ENCODE measurements at places on chromosomes 1 and 21. TPM values are rescaled to one million over a fixed set of nuclear protein-coding genes. Genes with fewer than 3 reads are reported as not detected.

GRCh38 chr1:183837062-183837461 lies 32.1 kb downstream of the RGL1 start:
- no peak for DNase-seq

Gene GPR61
- not detected for total RNA-seq

Gene GBP4
- total RNA-seq: 36.8 TPM

DNA sequence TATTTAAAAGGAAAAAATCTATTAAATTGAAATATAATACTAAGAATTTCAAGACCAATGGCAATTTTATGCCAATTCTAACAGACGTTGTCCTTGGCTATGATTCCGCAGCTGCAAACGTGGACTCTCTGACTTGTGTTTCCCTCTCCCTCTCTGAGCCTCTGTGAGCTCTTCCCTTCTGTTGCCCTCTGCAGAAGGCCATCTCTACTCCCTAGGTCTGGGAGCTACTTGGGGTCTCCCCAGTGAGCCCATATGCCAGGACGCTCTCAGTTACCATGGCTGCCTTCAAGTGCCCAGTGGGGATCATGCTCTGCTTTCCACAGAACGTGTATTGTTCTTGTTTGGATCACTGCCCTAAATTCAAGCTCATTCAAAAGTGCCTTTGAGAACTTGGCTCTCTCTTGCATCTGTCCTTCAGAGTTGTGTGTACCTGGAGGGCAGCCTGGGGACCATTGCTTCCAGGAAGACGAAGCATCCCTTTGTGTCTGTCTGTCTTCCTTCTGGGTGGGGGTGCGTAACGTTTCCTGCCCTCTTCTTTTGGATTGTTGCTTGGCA lies 97.5 kb upstream of the TSPAN2 start:
- DNase-seq: no peak

DNA sequence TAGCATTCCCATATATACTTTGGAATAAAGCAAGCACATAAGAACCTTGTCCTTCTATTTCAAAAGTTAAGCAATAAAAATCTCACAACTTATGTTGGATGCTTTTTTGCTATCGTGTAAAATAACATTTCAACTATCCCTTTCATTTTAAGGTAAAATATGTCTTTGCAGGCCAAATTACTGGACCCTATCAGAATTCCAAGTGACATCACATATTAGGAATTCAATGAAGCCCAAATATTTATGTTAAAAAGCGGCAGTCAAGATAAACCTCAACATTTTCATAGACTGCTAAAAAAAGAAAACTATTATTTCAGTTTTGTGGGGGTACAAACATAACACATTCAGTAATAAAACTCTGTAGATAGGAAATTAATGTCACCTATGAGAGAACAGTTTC lies 252.0 kb downstream of the KCTD3 start:
- DNase-seq: no peak

- DNase-seq: no peak
Observed at GRCh38 chr1:179939941-179940340, 14.7 kb upstream of the CEP350 start.

Gene SPRR4
- total RNA-seq: not detected

- no peak for DNase-seq
Observed at GRCh38 chr1:17301767-17302166, 6.2 kb upstream of the PADI4 start.

Gene MYOC
- total RNA-seq: not detected

DNA sequence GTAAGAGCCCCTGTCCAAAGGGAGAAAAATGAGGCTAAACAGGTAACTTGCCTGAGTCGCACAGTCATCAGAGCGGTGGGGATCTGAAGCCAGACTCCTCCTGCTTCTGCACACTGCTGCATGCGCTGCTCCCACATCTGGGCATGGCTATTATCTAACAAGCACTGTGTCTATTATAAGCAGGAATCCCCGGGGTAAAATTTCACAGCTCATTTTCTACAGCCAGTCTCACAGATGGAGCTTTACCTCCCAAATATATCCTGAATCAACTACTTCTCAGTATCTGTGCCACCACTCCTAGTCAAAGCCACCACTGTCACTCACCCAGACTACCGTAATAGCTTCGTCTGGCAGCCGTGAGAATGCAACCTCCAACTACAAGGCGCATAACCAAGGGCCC lies 9.8 kb downstream of the MTOR start:
- no peak for DNase-seq

GRCh38 chr21:46553993-46554392 lies 50.9 kb downstream of the S100B start:
- no peak for DNase-seq

Gene NPR1
- 0.07 TPM for total RNA-seq

- no peak for DNase-seq
Observed at GRCh38 chr1:183101841-183102276, 78.6 kb downstream of the LAMC1 start.

DNA sequence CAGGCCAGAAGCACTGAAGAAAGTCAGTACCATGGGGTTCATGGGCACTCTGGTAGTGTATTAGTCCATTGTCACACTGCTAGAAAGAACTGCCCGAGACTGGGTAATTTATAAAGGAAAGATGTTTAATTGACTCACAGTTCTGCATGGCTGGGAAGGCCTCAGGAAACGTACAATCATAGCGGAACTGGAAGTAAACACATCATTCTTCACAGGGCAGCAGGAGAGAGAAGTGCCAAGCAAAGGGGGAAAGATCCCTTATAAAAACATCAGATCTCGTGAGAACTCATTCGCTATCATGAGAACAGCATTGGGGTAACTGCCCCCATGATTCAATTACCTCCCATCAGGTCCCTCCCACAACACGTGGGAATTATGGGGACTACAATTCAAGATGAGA lies 20.2 kb upstream of the ROR1 start:
- no peak for DNase-seq

GRCh38 chr1:204464701-204465100 lies 29.9 kb downstream of the PIK3C2B start:
- DNase-seq: no peak

DNA sequence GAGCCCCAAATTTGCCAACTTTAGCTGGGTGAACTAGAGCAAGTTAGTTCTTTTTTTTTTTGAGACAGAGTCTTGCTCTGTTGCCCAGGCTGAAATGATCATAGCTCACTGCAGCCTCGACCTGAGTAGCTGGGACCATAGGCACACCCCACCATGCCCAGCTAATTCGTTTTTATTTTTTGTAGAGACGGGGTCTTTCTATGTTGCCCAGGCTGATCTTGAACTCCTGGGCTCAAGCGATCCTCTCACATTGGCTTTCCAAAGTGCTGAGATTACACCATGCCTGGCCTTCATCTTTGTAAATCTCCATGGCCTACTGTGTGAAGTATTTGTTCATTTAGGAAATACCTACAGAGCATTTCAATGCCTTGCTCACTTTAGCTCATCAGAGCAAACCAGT lies 105.6 kb upstream of the SLC44A3 start:
- DNase-seq: no peak

Gene NFASC
- total RNA-seq: 0.70 TPM

- no peak for DNase-seq
Observed at GRCh38 chr21:46124926-46125845, 27.3 kb downstream of the COL6A2 start.

Gene MCOLN3
- 1.3 TPM for total RNA-seq

DNA sequence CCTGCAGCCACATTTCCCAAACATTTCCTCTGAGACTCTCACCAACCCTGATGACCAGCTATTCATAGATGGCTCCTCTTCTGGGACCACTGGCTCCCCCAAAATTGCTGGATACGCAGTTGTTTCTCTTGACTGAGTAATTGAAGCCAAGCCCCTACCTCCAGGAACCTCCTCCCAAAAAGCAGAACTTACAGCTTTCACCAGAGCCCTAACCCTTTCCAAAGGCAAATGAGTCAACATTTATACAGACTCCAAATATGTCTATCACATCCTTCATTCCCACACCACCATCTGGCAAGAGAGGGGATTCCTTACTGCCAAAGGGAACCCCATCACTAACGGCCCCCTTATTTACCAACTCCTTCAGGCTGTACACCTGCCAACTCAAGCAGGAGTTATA lies 20.3 kb upstream of the CA6 start:
- no peak for DNase-seq

Gene HPDL
- total RNA-seq: 34.8 TPM

Gene CELA2A
- total RNA-seq: not detected

DNA sequence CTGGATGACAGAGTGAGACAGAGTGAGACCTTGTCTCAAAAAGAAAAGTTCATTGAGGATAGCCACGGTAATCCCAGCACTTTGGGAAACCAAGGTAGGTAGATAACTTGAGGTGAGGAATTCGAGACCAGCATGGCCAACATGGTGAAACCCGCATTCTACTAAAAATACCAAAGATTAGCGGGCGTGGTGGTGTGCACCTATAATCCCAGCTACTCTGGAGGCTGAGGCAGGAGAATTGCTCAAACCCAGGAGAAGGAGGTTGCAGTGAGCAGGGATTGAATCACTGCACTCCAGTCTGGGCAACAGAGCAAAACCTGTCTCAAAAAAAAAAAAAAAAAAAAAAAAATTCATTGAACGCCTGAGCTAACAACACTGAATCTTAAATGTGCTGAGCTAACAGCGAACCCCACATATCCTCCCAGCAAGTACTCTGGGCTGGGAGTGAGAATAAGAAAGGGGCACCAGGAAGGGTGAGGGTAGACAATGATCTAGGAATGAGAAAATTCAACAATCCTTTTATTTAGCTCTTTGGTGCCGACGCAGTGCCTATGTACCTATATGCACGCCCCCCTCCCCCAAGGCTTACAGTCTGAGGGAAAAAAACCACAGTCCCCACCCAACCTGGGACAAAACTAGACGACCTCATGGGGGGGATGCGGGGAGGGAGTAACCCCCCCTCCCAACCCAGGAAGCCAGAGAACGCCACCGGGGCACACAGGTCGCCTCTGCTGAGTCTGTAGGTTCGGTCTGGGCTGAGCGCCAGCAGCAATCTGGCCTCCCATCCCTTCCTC lies 1.4 kb upstream of the CACNA1S start:
- no peak for DNase-seq

Gene CLDN14
- total RNA-seq: not detected

DNA sequence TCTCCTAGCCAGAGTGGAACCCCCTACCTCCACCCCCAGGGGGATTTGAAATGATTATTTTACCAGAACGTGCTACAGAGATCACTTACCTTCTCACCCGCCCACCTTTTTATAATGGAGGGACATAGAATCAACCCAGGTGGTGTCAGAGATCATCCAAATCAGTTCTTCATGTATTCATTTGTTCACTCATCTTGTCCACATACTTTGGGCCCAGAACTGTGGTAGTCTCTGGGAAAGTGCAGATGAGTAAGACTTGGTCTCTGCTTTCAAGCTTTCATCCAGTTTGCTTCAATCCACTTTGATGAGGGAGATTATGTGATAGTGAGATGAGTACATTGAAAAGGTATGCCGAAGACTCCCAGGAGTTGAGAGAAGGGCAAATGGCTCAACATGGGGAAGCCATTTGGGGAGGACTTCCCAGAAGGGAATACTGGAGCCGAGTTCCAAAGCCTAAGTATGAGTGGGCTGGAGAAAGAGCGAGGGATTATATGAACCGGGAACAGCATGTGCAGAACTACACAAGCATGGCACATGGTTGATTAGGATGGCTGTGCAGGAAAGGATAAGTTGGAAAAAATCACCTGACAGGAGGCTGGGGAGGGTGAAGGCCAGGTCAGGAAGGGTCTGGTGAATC lies 1.9 kb downstream of the FGGY start:
- DNase-seq: no peak

Gene APP
- total RNA-seq: 61.3 TPM

GRCh38 chr1:9313576-9313975 lies 20.9 kb downstream of the SPSB1 start:
- no peak for DNase-seq

DNA sequence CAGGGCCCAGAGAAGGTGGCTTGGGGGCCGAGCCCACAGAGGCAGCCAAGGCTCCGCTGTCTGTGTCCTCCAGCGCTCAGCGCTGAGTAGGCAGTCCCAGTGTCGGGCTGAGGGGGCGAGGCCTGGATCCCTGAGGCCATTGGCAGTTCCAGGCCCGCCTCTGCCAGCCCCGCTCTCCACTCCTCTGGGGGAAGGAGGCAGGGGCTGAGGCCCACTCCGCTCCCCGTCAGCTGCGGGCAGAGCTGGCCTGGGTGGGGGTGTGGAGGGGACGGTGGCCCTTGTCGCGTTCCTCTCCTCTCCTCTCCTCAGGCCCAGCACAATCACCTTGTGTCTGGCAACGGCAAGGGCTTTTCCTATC lies 132.8 kb downstream of the CASZ1 start:
- no peak for DNase-seq

DNA sequence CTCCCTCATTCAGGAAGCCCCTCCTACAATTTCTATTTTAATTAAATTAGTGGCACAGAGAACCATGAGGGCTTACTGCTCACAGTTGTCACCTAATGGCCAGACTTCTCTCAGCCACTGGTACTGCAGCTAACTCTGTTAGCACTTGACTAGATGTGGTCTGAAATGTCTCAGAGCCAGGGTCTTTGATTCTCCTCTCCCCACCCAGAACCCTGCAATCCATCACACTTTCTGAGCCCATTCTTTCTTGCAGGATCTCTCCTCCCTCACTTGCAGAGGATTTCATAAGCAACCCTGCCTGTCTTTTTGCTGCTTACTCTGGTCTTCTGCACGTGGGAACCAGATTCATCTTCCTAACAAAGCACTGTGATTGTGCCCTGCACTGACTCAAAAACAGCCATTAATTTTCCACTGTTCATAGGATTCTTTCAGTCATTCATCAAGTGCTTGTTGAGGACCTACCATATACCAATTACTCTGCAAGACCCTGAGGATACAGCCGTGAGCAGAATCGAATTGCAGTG lies 108.4 kb downstream of the EDEM3 start:
- DNase-seq: no peak

GRCh38 chr1:19831441-19831840 lies 16.4 kb upstream of the RNF186 start:
- no peak for DNase-seq

DNA sequence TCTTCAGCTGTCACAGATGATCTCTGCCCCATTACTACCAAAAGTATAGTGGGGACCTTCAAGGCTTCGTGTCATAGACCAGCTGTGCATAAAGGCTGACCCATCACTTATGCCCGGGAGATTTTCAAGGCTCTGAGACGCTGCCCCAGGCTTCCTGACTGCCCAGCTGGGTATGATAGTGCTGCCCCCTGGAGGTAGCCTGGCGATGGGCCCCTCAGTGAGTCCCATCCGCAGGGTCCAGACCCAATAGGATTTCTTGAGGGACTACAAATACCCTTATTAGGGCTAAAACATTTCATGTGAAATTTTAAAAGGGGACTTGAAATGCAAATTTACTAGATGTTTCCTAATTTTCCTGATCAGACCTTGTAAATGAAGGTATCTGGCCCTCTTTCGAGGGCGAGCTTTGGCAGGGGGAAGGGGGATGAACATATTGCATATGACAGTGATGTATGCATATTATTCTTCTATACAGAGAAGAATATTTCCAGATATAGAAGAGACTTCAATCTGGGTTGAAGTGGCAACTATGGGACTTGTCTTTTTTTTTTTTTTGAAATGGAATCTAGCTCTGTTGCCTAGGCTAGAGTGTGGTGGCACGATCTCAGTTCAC lies 11.7 kb upstream of the FCMR start:
- peak; percentile 37 for DNase-seq

DNA sequence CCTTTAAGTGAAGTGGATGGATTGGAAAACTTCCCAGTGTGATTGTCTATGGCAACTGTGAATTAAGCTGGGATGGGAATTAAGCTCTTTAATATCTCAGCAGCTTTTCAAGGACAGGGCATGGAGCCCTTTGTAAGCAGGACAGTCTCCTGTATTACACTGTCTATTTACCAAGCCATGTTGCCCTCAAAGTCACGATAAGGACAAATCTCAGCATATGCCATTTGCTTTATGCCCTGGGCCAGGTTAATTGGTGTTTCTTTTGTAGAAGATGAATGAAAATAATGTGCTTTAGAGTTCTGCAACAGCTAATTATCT lies 17.6 kb downstream of the UTP25 start:
- no peak for DNase-seq

- no peak for DNase-seq
Observed at GRCh38 chr1:234593109-234593508, 16.9 kb downstream of the IRF2BP2 start.
